ENCODE measurements at places on chromosomes 13 and 19.
A peak's percentile ranks its signal among the peaks of the same experiment; 100 is the strongest.

DNA sequence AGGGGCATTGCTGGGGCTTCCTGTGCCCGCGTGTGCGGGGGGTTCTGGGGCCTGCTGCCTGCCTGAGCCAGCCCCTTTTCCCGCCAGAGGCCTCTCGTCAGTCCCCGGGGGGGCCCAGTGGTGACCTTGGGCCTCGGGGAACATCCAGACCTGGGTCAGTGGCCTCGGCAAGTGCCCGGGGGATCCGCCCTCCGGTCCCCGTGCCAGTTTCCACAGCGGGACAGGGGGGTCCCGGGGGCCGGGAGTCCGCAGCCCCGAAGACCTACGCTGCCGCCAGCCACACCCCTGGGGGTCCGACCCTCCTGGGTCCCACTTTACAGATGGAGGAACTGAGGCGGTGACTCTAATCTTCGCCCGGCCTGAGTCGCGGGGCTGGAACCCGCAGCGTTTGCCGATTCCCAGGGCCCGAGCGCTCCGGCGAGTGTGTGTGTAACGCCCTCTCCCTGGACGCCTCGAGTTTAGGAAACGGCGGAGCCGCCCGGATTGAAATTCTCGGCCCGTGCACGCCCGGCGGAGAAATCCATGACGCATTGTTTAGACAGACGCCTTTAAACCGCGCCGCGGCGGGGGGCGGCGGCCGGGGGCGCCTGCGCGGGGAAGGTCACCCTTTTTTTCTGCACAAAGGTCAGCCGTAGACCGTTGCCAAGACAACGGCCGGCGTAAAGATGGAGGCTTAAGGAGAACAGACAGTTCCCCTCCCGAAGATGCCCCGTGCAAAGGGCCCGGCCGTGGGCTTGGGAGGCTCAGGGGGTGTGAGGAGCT, 39.3 kb downstream of the EFNA2 start:
- no peak for DNase-seq

- peak; percentile 91 for DNase-seq
These were observed at the start of gene VPS36 for GRCh38 chr13:52450012-52450792. TSS of gene VPS36 (minus strand) at chr13:52450634. CDS start at chr13:52450594, 40 bp downstream.

DNA sequence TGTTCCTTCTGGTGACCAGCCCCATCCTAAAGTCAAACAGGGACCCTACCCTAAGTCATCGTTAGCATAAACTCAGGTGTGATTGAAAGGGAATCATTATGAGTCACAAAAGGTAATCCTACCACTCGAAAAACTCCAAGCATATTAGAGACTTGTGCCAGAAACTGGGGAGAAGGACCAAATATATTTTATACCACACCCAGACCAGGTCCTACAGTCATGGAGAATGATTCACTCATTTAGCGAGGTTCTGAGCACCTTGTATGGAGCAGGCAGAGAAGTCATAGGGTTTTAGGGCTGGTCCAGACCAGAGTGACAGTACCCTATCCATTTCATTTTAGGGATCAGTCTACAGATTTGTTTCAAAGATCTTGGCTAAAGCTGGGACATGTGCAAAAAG, 149.5 kb downstream of the SLC7A1 start:
- DNase-seq, result no peak

DNA sequence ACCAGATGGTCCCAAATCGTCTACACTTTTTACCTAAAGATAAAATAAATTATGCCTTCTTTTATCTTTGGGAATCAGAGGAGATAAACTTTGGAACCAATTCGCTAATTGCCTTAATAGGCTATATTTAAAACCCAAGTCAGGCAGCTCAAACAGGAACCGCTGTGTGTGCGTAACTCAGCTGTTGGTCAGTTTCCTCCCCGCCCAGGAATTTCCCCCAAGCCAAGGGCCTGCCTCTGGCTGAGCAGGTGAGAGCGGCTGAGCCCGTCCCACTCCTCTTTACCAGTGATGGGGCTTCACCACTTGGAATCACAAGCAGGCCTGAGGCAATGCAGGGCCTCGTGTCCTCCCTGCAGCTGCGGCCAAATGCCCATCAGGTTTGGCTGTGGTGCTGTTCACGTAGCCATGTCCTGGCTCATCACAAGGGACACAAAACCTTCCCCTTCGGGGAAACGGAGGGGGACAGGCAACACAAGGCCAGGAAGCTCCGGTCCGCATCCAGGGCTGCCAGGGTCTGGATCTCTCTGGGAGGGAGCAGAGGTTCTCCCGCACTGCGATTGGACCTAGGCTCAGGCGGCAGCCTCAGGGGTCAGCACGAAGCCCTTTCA, 503 bp upstream of the SLC7A9 start:
- DNase-seq, result no peak

- no peak for DNase-seq
These were observed 6.5 kb downstream of the TMEM255B start for GRCh38 chr13:113765564-113765910.
